ENCODE measurements at places on chromosomes 13 and 19.

GRCh38 chr19:35416331-35416730 lies 31.7 kb upstream of the FFAR2 start:
- DNase-seq, result no peak

GRCh38 chr19:47891923-47892666 lies 6.0 kb upstream of the SULT2A1 start:
- DNase-seq, result no peak

DNA sequence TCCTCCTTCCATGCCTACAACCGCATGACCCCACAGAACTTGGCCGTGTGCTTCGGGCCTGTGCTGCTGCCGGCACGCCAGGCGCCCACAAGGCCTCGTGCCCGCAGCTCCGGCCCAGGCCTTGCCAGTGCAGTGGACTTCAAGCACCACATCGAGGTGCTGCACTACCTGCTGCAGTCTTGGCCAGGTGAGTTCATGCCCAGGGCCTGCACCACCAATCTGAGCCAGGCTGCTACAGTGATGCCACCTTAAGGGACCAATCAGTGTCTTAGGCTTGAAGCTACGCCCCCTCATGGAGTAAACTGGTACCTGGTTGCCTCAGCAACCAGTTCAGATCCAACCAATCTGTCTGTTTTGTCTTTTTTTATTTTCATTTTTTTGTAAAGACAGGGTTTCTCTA lies 5.2 kb downstream of the SYDE1 start:
- no peak for DNase-seq

- no peak for DNase-seq
These were observed 356.9 kb downstream of the NDFIP2 start for GRCh38 chr13:79837741-79838450.

- DNase-seq, result no peak
These were observed 1.1 kb downstream of the CAPS start for GRCh38 chr19:5914946-5915781.

- no peak for DNase-seq
These were observed 4.2 kb downstream of the SPINT2 start for GRCh38 chr19:38268539-38268938.

GRCh38 chr19:4354897-4355296 lies 11.5 kb downstream of the MPND start:
- no peak for DNase-seq

DNA sequence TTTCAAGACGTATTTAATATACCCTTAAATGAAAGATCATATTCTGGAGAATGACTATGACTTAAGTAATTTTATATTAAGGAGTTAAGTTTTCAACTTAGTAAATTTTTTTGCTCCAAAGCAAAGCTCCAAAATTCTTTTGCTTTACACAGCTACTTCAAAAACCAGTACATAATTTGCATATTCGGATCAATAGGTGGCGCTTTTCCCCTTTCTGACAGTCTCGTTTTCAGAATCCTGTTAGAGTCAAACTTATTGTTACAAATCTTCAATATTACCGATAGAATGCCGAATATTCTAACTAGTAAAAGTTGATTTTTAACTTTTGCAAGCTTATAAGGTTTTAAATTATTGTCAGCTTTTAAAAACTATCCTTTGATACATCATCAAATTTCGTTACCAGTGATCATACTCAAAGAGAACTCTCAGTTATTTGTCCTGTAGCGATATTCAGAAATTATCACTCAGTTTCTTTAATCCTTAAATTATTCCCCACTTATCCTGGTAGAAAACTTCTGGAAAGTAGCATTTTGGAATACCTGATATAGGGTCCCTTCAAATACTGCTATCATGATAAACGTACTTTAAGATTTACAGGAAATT lies 852.7 kb upstream of the KLHL1 start:
- no peak for DNase-seq
